ENCODE measurements at places on chromosomes 1 and 21.

DNA sequence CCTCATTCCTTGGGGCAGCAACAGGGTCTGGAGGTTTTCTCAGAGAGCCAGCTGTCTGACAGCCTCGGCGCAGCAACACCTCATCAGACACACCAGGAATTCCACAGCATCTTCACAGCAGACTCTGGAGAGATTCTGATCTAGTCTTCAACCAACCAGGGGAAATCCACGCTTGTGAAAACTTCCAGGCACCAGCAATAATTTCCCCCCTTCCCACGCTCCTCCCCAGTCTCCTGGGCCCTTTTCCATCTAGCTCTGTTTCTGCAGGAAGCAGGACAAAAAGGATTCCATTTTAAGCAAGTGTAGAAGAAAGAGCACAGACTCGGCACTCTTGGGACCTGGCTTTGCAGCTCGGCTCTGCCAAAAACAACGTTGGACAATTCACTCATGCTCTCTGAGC lies 44.3 kb upstream of the CAPZB start:
- DNase-seq = no peak

- no peak for DNase-seq
These were observed 615 bp downstream of the CLIC4 start for GRCh38 chr1:24745711-24746413.

DNA sequence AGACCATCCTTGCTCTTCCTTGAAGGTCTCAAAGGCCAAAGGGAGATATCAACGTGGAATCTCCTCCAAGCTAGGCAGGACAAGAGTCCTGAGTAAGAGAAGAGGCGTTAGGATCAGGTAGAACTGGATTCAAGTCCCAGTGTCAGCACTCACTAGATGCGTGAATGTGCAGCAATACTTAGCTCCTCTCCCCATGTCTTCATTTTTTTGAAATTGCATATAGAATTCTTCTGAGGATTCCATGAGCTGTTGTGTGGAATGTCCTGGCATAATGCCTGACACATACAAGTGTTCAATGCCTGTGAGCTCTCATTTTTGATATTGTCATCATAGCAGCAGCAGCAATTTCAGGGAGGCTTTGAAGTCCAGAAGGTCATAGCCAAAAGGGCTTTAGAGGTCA lies 333.2 kb downstream of the KCNH1 start:
- no peak for DNase-seq

DNA sequence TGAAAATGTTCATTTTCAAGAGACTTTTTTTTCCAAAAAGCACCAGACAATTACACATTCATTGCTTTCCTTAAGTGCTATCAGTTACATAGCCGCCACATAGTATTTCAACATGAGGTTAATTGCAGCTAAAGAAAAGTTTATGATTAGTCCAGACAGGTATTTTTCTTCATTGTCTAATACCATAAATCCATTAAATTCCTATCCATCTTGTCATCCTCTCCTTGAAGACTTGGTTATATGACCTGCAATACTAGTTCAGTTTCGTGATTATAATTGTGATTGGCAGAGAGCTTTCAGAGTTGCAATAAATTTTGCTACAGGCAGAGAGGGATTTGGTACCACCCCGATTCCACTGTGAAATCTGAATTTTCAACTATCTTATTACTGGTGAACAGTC lies 437.7 kb downstream of the GPATCH2 start:
- no peak for DNase-seq

GRCh38 chr1:210618369-210618768 lies 289.7 kb downstream of the HHAT start:
- DNase-seq = no peak

DNA sequence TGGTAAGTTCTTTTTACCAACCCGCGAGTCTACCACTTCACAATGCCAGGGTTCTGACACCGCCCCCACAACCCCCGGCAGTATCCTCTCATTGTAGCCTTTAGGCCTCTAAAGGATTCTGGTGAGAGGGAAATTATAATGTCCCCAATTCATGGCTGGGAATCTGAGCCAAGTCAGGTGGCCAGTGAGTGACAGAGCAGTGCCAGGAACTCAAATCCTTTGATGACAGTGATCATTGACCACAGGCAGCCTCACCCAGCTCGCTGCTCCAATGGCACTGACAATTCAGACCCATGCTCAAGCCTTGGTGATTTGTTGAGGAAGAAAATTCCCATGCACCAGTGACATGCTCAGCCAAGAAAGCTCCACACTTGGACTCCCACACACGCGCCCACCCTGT lies 63.4 kb upstream of the CSF1 start:
- no peak for DNase-seq

- no peak for DNase-seq
These were observed 11.4 kb upstream of the RPTN start for GRCh38 chr1:152170287-152170905.

- DNase-seq = no peak
These were observed 153.6 kb downstream of the FAM78B start for GRCh38 chr1:166013232-166013631.

DNA sequence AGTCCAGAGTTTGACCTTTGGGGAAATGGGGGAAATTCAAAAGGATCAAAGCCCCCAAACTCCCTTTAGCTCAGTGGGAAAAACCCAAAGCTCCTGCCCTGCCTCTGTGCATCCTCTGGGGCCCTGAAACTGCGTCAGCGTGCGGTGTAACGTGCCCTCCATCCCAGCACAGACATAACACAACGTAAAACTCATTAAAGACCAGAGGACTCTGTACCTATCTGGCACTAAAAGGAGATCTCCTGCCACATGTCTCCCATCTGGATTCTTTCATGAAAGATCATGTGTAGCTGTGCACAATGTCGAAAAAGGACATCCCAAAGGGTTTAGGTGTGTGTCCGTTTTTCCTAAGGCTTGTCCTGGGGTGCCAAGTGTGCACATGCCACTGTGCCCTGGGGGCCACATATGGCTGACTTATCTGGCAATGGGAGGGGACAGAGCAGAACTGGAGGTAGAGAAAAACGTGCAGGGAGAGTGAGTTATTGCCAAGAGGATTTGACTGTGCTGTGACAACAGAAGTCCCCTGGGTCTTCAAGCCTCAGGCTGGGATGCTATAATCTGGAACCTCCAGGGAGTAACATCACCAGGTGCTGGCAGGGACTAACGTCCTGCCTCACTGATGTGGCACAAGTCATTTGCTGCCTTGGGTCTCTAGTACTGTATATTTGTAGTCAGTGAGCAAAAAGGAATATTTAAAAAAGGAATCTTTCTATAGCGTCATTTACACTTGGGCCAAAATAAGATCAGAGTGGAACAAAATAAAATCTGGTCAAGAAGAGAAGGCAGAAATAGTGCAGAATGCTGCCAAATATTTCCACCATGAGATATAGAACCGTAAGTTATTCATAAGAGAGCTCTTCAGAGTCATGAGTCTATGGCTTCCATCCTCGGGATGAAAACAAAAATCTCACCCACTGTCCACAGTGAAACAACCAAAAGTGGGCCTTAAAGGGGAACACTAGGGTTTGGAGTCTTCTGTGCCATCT lies 52.3 kb downstream of the ITPKB start:
- no peak for DNase-seq

- no peak for DNase-seq
These were observed 9.7 kb upstream of the AADACL4 start for GRCh38 chr1:12634156-12634555.

Data from SHP77 treated with DMSO at 0.1 percent for 48 hours (cell line).